Erythroblast (primary cell): ENCODE measurements at places on chromosomes 2 and 18.
A peak's percentile ranks its signal among the peaks of the same experiment; 100 is the strongest.

GRCh38 chr18:68219274-68219673 lies 495.6 kb downstream of the TMX3 start:
- DNase-seq, result no peak

DNA sequence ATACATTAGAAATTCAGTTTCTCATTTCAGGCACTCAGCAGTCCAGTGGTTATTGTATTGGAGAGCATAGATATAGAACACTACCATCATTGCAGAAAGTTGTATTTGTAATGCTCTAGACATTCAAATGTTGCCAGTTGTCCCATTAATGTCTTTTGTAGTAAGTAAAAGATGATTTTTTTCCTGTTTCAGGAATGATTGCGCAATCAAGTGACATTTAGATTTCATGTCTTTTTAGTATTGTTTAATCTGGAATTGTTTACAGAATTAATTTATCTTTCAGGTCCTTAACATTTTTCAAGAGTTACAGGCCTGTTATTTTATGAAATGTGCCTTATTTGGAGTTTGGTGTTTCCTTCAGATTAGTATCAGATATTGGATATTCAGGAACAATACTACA lies 134.7 kb downstream of the MSTN start:
- no peak for DNase-seq

DNA sequence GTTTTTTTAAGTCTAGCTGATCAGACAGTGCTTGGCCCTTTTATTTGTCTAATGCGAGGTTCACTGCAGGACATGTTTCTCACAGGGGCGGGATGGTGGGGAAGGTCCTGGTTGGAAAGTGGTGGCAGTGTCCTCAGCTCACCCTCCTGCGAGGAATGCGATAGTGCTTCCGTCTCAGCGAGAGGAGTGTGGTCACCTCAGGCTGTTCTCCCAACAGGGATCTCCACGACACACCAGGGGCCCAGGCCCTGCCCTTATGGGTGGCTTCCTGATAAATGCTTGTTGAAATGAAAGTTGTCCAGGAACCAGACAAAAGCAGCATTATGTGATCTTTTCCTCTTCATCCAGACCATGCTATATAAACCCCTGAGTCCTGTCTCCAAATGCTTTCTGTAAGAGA lies 70.1 kb downstream of the BOLA3 start:
- peak; percentile 82 for DNase-seq

DNA sequence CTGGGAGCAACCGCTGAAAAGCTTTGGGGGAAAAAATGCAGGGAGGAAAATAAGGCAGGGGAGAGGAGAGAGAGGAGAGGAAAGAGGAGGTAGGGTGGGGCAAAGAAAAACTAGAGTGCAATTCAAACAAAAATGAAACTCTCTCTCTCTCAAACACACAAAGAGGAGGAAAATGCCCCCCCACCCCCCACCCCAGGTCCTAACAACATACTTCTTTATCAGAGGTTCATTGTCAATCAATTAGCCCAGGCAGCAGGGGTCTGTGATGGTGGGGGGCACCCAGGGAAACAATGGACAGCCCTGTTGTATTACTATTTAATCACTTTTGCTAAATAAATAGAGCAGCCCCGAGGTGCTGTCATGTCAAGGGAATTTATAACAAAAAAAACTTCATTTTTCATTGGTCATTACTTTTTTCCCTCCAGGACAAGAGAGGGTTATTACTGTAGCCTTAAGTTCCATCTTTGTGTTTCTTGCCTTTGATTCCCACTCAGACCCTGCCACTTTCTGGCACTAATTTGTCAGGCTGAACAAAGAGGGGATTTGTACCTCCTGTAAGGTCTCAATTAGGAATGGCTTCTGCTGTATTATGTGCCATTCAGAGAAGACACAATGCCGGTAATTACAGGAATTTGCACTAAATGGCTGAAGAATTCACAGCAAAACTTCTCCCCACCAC lies 55.0 kb downstream of the PLEKHM3 start:
- no peak for DNase-seq

GRCh38 chr2:216792222-216793021 lies 67.4 kb downstream of the TNP1 start:
- no peak for DNase-seq

DNA sequence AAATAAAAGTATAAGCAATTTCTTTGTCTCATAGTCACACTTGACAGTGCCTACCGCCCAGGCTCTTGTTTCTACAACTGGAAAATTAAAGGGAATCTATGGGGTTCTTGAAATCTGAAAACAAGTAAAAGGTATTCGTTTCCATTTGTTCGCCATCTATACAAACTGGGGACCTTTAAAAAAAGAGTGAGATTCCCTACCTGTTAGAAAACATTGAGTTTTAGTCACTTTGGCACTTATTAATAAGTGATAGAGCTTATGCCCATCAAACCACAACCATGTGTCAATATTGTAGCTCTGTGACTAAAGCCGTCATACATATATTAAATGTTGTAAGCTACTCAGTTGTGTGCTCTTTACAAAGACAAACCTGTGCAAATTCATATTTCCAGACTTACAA lies 13.2 kb downstream of the FN1 start:
- DNase-seq, result no peak

- no peak for DNase-seq
Observed at GRCh38 chr18:26135548-26135947, 1.9 kb downstream of the PSMA8 start.

DNA sequence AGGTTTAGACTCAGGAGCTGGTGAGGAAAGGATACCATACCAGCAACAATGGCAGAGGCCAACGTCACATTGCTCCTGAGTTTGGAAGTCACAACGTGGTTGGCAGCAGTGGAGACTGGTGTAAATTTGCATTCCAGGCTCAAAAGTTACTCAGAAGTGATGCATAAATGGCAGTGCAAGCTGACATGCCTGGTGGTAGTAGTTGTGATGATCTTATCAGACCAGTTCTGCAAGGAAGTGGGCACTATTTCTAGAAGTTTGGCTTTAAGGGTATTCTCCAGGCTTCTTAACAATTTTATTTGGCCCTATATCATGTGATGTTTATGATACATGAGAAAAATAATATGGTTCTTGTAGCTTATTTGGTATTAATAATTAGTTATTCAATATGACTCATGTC lies 37.8 kb downstream of the CXCR4 start:
- DNase-seq, result no peak

DNA sequence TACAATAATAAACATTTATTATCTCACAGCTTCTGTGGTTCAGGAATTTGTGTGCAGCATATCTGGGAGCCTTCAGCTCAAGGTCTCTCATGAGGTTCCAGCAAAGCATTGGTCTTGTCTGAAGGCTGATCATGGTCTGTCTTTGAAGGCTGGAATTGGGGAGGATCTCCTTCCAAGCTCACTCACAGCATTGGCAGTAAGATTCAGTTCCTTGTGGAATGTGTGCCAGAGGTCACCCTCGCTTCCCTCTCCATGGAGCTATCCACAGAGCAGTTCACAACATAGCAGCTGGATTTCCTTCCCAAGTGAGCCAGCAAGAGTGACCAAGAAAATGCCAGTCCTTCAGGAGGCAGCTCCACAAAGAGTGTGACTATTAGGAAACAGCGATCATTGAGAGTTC lies 202.2 kb upstream of the ST6GAL2 start:
- DNase-seq, result no peak

GRCh38 chr2:175074478-175074877 lies 69.3 kb upstream of the CHN1 start:
- DNase-seq, result no peak

- no peak for DNase-seq
Observed at GRCh38 chr2:207206011-207206410, 40.3 kb upstream of the KLF7 start.

DNA sequence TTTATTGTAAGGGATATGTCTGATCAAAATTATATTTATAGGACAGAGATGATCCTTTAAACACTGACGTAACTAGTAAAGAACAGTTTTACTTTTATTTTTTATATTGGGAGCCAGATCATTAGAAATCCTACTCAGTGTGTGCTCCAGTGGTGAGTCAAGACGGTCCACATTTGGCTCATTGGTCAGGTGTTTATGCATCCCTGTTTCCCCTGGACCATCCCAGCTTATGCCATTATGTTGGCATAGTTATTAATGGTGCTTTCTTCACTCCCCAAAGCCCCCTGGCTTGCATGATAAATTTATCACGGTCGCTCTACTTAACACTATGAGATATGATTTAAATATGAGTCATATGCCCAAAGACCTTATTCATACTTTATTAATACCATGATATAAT lies 293.4 kb downstream of the XIRP2 start:
- DNase-seq, result no peak

DNA sequence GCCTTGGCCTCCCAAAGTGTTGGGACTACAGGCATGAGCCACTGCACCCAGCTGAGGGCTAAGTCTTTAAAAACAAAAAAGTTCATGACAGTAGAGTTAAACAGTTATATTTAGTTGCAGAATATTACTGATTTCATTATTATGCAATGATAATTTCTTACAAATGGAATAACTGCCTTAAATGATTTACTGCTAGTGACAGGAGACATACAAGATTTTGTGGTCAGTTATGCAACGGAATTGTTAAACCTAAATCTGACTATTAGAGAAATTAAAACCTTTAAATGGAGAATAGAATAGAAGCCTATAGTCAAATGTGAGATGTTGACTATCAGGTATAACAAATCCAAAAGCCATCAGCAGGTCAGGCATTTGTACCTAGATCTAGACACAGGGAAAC lies 10.3 kb upstream of the DNAJC10 start:
- DNase-seq, result no peak

DNA sequence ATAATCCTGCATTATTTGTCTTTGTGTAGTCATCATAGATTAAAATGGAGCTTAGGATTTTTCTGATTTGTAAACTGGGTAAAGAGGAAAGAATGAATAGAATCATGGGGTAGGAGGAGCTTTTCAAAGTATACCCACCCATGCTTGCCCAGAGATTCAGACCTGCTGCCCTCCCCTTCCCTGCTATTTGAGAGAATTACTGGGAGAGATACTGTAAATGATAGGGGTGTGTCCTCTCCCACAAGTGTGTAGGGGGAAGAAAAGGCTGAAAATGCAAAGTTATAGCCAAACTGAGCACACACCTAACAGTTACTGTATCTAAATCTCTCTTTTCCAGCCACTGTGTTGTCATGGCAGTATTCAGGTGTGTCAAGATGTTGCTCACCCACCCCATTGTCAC lies 21.5 kb upstream of the DYNC2LI1 start:
- DNase-seq, result no peak

DNA sequence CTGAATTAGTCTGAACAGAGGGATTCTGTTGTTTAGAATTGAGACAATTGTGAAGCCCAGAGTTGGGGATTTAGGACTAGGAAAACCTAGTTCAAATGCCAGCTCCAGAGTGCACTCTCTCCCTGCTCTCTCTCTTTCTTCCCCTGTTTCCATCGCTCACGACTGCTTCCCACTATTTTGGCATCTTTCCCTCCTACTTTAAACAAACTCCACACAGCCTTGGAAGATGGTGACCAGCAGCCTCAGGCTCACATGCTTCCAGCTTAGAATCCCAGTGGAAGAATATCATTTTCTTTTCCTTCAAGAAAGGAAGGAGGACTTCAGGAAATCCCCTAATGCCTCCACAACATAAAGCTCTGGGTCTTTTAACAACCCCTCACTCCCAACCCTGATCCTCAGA lies 6.1 kb upstream of the DNMT3A start:
- no peak for DNase-seq

GRCh38 chr2:43609290-43609918 lies 13.6 kb upstream of the THADA start:
- peak; percentile 74 for DNase-seq

GRCh38 chr2:201949181-201949926 lies 84.3 kb upstream of the FZD7 start:
- no peak for DNase-seq

DNA sequence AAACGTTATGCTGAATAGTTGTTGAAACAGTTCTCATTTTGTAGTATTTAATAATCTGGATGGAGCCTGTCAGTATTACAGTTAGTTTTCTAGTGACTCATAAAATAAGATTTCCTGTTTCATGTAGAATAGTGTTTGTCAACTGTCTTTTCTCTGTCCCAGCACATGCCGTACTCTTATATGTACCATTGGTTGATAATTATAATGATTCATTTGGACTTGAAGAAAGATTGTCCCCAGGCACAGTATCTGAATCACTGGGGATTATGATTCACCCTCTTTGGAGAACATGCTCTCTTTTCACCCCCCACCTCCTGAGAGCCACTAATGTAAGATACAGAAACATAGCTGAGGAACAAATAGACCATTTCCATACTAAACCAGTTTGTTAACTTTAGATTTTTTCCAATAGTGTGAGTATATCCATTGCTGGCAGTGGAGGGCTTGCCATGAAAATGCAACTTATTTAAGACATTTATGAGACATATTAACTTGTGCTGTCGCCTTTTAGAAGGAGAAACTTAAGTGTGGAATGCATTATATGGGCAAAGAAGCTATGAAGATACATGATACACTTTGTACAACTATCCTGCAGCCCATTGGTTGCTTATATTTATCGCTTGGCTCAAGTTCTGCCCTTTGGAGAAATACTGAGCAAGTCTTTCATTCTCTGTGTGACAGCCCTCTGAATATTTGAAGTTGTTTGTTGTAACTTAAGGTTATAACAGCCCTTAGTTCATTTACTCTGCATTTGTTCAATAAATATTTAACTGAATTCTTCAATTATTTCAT lies 12.4 kb downstream of the COPS8 start:
- no peak for DNase-seq

GRCh38 chr2:46438794-46439193 lies 40.6 kb upstream of the TMEM247 start:
- no peak for DNase-seq

GRCh38 chr2:42492691-42493467 lies 903 bp downstream of the KCNG3 start:
- peak; percentile 15 for DNase-seq

DNA sequence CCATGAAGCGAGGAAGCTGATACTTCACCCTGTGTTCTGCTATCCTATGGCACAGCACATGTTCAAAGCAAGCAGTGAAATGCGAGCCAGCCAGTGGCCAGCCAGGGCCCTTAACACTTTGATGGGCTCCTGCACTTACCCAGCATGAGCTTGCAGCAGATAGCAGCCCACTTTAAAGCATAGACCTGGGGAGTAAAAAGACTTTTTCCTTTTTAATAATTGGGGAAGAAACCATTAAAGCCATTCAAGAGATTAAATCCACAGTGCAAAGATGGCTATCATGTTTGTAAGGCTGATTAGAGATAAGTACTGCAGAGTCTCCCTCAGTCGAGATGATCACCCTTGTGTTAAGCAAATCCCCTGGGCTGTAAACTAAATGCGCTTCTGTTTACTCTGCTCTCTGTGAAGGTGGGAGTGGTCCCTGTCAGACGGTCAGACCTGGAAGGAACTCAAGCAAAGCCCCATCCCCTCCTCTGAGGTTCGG lies 15.7 kb downstream of the CCBE1 start:
- no peak for DNase-seq

GRCh38 chr2:114259389-114259788 lies 183.1 kb upstream of the DPP10 start:
- DNase-seq, result no peak

DNA sequence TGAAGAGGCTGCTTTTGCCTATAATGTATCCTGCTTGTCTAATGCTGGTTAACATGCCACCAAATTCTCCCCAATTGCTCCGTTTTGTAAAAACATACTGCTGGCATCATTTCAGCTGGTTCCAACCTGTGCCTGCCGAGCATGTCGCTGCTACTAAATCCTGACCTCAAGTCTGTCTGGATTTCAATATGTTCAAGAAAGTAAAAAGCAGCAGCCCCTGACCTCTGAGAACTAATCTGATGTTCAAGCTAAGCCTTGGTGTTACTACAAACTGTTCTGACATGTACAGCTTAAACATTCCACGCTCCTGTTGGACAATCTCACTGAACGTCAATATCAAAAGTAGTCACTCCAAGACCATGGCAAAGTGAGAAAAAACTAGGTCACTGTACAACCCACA lies 46.3 kb downstream of the SFT2D3 start:
- no peak for DNase-seq
